Cortex of kidney (tissue), 1 donor: ENCODE measurements at places on chromosomes 2 and 18.

GRCh38 chr2:122156176-122156890 lies 400.9 kb downstream of the TSN start:
- DNase-seq: no peak

- DNase-seq: no peak
These were observed 33.1 kb downstream of the ARL4C start for GRCh38 chr2:234463626-234464290.

DNA sequence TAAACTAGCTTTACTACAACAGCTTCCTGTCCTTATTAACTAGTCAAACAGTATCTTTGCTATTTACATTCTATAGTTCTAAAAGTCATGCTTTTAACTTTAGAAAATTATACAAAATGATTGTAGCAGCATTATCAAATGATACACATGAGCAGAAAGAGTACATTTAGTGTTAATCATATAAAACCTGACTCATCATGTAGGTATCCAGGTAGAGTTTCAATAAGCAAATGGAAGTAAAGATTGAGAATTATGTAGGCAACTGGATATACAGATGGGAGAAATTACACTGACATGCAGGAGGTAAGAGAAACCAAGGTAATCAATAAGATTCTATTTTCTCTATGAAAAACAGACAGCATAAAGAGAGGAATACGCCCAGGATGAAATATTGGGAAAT lies 33.8 kb downstream of the TRIP12 start:
- DNase-seq: no peak

- DNase-seq: no peak
These were observed 680.1 kb upstream of the ZEB2 start for GRCh38 chr2:145199827-145200706.

GRCh38 chr18:12032786-12033642 lies 51.7 kb downstream of the IMPA2 start:
- no peak for DNase-seq

DNA sequence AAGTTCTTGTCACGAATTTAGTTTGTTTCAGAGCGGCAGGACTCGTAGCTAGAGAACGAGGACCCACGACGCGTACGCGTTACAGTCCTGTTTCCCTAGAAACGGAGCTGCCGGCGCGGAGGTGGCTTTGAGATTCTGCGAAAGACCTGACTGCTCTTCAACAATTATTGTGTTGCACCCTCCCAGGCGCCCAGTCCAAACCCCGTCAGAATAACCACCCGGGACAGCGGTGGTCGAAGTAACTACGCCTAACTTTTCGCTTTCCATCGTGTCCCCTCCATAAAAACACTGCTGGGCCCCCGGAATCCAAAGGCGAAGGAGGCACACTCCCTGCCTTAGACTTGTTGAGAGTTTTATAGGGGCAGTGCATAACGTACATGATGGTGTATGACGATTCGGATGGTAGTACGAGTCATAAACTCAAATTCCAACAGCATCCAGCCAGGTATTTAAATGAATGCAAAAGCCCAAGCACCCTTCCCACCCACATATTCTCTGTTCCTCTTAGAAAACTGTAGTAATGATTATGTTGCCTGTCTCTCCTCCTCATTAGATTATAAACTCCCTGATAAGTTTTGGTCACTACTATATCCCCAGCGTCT lies 651 bp upstream of the STAM2 start:
- DNase-seq: no peak

DNA sequence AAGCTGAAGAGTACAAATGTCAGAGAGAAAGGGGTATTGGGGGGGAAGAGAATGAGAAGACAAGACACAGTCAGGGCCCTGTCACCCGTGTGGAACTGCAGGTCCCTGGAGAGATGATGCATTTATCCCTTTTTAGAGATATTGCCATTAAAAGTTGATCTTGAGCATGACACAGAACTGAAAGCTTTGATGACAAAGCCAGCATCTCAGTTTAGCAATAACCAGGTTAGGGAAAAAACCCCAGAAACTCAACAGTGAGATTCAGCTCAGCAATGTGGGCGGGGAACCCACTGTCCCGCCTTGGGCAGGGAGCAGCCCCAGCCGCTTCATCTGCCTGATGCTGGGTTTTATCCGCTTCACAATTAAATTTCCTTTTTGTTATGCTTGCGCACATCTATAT lies 181.1 kb downstream of the NEDD4L start:
- DNase-seq: no peak

DNA sequence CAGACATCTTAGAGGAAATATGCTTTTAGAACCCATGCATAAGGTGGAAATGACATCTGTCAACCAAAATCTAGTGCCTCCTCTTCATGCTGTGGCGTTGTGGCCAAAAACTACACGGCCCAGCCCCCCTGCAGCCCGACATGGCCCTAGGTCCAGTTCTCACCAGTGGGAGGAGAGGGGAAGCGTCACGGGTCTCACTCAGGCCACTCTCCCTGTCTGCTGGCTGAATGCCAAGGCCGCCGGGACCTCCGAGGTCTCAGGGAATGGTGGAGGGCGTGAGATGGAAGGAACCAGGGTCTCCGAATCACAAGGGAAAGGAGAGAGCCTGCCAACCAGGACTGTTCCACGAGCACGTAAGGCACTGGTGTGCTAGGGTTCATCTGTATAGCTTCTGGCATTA lies 361.0 kb downstream of the ANAPC1 start:
- DNase-seq: no peak

- DNase-seq: no peak
These were observed 249.8 kb downstream of the ANAPC1 start for GRCh38 chr2:111634050-111634794.

GRCh38 chr2:85418132-85419008 lies at the start of gene SH2D6:
Gene SH2D6, plus strand, starts transcription at chr2:85418714. Its CDS starts 10,752 bp downstream, at chr2:85429466.
- DNase-seq: peak; percentile 31

GRCh38 chr2:8671802-8672201 lies 10.1 kb upstream of the ID2 start:
- DNase-seq: no peak

DNA sequence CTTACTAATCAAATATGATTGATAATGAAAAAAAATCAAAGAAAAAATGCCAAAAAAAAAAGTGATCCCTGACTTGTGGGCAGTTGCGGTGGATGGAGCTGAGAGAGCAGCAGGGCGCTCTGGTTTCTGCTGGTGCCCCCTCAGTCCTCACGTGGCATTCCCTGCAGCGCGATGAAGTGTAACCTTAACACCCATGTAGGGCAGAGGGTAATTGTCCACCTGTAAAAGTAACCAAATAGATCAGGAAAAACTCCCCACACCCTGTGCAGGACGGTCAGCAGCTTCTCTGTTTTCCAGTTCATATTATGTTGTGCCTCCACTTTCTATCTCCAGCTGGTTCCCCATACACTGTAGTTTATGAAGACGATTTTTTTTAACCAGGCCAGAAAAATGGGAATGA lies 25.0 kb downstream of the COA5 start:
- no peak for DNase-seq
